ENCODE measurements at places on chromosomes 3 and 15.
A peak's percentile ranks its signal among the peaks of the same experiment; 100 is the strongest.

- no peak for DNase-seq
Measured at GRCh38 chr15:91967935-91968606, 114.6 kb downstream of the SLCO3A1 start.

DNA sequence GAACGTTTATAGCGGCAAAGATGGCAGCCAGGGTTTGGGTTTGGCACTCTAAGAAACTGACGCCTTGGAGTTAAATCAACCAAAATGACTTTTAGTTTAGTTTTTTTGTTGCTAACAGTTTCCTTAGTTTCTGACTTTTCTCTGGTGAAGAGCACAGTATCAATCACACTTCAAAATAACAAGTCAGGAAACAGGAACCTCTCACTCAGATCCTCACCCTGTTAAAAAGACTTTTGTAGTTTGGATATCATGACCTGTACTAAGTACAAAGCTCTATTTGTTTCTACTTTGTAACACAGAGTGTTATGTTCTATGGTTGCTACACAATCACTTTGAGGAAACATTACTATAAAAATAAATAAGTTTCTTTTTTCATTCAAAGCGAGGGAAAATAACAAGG is 51.1 kb downstream of the ATP10A start:
- DNase-seq: no peak

- DNase-seq: no peak
Measured at GRCh38 chr3:119831941-119832371, 50.1 kb downstream of the NR1I2 start.

- DNase-seq: peak; percentile 89
Measured at GRCh38 chr3:14839236-14839635, 20.5 kb downstream of the FGD5 start.

DNA sequence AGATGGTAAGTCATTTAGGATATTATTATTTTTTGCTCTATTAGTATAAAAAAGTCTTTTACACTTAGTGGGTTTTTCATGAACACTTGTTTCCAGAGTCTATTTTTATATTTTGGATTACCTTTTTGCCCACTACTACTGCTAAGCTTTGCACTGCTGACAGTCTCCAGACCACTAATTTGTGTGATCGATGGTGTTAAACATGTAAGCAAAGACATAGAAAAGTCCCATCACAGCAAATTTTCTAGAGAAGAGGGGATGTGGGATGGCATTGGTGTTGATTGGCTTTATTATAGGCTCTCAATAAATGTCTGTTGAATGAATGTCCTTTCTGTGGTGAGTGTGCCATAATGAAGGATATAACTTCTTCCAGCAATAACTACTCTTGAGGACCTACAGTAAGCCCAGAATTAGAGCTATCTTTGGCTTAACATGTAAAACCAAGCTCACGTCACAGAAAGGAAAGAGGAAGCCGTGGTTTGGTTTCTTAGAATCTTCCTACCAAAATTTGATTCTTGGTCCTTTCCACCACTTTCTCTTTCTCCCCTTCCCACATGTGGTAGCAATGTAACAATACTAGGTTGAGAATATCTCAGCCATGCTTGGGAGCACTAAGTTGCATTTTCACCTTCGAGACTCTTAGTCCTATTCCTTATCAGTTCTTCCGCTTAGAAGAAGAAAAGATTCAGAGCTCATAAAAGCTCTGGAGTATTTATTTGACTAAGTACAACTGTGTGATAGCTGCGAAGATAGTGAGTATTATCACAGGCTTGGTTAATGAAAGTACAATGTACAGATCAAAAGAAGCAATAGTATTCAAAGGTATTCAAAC is 90.6 kb upstream of the UMPS start:
- DNase-seq: no peak

DNA sequence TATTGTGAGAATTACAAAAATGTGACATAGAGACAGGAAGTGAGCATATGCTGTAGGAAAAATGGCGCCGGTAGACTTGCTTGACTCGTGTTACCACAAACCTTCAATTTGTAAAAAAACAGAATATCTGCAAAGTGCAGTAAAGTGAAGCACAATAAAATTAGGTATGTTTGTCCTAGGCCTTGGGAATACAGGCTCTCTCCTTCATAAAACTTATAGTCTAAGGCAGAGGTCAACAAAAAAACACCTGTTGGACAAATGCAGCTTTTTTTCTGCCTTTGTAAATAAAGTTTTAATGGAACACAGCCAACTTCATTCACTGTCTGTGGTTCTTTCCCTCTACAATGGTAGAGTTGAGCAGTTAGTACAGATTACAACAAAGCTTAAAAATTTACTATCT is 216.8 kb upstream of the SATB1 start:
- DNase-seq: no peak

GRCh38 chr3:45225465-45226205 is 452 bp downstream of the TMEM158 start:
- DNase-seq: peak; percentile 74

GRCh38 chr3:110495201-110495927 is 576.3 kb upstream of the NECTIN3 start:
- no peak for DNase-seq

DNA sequence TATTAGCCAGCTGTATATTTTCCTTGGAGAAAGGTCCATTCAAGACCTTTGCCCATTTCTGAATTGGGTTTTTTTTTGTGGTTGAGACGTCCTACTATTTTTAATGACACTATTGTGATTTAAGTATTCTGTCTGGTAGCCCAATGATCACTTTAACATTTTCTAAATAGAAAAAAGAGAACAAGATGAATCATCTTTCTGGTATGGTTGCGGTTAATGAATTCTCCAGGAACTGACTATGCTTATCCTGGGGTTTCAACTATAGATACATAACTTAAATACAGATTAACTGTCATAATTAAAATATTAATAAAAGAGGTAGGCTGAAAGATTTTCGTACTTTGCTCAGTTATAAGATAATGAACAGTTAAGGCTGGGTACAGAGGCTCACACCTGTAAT is 51.9 kb downstream of the PBRM1 start:
- DNase-seq: no peak

DNA sequence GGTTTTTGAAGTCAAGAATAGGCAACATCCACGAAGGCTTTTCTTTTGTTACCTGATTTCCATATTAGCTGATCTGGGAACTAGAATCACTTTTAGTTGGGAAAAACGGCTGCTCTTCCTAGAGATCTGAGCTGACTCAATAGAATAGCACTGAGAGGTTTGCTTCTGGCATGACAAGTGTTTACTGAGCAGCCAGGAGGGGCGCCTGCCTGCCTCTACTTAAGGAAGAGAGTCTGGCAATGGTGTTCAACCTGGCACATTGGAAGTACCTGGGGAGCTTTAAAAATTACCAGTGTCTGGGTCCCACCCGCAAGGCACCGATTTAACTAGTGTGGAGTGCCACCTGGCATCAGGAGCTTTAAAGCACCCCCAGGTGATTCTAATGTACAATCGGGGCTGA is 34.4 kb downstream of the FAM43A start:
- no peak for DNase-seq

GRCh38 chr3:142849148-142849547 is 39.7 kb downstream of the PCOLCE2 start:
- DNase-seq: no peak

DNA sequence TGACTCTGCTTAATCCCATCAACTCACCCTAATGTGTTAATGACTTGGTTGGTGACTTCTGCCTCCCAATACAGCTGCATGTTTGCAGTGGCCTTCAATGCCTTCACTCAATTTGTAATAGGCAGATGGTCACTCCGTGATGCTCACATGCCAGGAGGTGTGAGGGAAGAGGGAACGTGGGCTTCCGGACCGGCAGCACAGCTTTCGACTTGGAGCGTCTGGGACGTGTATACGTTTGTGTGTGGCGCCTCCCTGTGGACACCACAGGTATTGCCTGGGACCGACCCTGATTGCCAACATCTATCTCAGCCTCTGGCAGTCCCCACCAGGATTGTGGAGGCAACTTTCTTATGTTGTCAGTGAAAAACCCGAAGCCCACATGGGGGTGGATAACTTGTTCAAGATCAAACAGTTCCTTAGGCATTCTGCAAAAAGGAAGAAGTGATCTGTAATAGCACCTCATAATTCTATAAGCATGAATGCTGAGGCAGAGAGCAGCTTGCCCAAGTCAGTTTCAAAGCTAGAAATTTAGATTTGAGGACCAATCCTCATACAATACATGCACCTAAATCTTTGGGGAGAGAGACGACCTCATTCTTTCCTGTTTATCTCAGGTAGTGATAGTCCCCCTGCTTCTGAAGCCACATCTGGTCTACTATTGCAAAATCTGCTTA is 16.9 kb downstream of the MRPL46 start:
- peak; percentile 85 for DNase-seq

- no peak for DNase-seq
Measured at GRCh38 chr3:113275258-113275556, 63.9 kb downstream of the BOC start.

GRCh38 chr3:128484404-128485281 is 8.4 kb downstream of the GATA2 start:
- DNase-seq: peak; percentile 66

- no peak for DNase-seq
Measured at GRCh38 chr15:82597815-82598214, 49.3 kb downstream of the CPEB1 start.

- DNase-seq: no peak
Measured at GRCh38 chr3:17529677-17530076, 212.8 kb downstream of the TBC1D5 start.

DNA sequence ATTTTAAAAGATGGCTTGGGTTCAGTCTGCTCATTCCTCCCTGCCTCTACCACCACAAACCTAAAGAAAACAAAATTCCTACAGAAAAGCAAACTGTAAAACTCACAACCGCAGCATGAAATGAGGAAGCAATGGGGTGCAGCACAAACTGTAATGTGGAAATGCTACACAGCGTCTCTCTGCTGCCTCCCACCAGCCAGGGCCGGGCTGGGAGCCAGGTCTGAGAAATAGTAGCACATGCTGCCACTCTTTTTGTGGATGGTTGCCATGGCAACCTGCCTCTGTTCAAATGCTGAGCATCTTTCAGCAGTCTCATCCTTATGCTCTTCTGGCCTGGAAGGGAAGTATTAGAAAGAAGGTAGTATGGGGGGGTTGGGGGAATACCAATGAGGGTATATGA is 55.4 kb downstream of the EOMES start:
- peak; percentile 94 for DNase-seq

- DNase-seq: no peak
Measured at GRCh38 chr3:173743516-173743915, 346.0 kb downstream of the NLGN1 start.

GRCh38 chr3:49716169-49716568 is 3.3 kb downstream of the AMIGO3 start:
- no peak for DNase-seq

DNA sequence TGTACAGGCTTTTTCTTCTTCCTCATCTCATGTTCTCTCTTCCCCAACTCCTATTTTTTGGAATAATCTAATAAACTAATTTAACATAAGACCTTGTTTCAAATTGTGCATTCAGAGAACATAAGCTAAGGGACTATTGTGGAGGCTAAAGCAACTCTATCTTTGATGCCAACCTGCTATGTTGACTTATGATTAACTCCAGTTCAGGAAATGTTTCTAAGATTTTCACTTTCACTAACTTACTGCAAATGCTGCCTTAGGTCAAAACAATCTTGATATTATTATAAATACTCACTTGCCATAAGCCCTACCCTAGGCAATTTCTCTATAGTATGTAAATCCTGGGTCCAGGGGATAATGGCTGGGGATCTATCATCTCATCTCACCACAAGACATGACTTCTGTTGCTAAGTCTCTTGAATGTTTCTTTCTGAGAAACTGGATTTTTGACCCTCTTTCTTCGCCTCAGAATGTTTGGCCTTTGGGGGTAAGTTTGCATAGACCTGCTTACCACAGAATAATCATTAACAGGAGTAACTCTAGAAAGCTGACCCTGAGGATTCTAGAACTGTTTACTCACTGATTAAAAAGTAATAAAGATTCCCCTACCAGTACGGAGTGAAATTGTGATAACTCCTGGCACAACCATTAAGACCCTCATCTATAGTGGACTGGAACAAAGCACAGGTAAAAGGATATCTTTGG is 768.1 kb downstream of the GBE1 start:
- DNase-seq: no peak

DNA sequence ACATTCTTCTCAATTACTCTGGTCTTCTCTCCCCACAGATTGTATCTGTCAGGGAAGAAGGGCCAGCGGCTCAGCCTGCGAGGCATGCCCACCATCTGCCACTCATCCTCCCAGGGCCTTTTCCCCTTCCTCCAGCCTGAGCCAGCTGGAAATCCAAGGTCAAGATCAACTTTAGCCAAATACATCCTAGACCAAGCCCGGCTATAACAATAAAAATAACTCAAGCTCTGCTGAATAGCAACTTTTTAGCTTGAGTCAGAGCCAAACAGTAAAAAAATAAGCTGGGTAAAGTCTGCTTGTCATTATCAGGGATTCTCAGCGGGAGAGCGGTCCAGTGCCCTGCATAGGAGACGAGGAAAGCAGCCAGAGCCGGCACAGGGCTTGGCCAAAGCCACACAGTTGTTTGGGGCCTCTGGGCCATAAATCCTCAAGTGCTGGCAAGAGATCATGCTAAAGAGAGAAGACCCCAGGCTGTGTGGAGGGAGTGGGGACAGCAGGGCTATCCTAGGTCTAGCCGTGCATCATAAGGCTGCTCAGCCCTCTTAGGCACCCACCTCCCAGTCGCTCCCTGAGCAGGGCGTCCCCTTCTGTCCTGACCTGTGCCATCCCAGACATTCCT is 76.2 kb upstream of the HERC1 start:
- DNase-seq: no peak

- DNase-seq: no peak
Measured at GRCh38 chr3:42116466-42116865, 25.3 kb downstream of the TRAK1 start.

GRCh38 chr15:41968701-41969100 is 3.7 kb downstream of the EHD4 start:
- DNase-seq: no peak

GRCh38 chr3:190614226-190615059 is 100.6 kb downstream of the IL1RAP start:
- DNase-seq: no peak

DNA sequence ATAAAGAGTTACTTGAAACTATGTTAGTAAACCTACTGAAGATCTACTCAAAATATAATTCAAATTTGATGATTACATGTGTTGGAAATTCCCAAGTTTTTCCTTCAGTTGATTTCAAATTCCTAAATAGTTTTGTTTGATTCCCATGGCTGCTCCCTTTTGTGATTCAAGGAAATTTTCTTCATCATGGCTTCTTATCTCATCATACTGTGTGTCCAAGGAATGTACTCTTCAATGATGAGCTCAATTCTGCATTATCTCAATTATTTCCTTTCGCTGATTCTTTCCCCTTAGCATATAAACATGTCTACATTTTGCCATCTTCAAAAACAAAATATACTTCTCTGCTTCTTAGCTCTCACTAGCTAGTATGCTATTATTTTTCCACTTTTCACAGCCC is 460.4 kb upstream of the NAALADL2 start:
- DNase-seq: no peak

- DNase-seq: no peak
Measured at GRCh38 chr3:34107669-34108068, 309.2 kb downstream of the PDCD6IP start.

DNA sequence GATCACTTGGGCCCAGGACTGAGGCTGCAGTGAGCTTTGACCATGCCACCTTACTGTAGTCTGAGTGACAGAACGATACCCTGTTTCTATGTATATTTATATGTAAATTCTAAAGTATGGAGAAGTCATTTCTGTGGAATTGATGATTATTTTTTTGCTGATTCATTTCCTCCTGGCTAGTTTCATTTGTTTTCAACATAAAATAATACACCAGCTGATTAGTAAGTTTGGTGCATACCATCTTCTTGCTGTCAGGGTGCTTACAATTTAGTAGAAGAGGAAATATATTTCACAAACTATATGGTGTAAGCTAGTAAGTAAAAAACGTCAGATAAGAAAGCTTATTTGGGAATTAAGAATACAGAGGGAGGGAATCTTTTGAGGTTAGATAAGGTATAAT is 36.0 kb downstream of the SLC25A26 start:
- no peak for DNase-seq

Measured in neural progenitor cell (in vitro differentiated cells).